ENCODE measurements at places on chromosomes 4 and X.

DNA sequence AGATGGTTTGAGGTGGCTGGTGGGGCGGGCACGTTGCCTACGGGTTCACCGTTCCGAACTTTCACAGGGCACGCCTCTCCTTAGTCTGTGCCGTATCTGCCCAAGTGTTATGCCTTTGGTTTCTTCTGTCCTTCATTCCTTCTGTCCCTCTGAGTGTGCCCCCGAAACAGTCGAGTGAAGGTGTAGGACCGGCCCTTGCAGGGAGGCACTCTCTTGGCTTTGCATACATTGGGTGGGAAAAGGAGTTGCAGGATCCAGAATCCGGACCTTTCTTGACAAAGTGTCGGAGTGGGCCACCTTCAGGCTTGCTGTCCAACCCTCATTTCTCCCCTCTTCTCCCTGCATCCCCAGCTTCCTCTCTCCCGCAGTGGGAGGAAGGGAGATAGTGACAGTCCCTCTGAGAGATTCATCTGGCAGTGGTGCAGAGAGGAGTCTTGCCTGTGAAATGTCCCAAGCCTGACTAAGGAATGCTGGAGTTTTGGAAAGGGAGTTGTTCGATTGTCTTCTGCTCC lies 569 bp downstream of the ARFIP1 start:
- no peak for DNase-seq

GRCh38 chr4:74948236-74948635 lies 15.3 kb downstream of the PARM1 start:
- DNase-seq: no peak

DNA sequence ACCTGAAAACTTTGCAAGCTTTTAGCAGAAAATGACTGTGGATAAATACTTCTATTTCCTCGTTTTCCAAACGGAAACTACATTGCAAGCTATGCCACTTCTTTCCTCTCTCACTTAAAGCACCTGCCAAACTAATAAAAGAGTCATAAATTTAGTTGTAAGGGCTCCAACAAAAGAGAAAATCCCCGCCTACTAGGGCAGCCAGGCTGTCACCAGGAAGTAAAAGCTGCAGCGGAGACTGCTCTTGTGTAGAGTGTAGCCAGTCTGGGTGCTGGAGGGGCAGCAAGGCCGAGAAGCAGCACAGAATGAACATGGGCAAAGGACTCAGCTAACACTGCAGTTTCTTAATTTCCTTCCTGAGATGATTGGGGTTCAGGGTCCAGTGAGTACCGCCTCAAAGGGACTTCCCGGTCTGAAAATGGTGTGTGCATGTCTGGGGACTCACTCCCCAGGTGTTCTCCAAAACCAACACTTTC lies 89.3 kb upstream of the MAML3 start:
- no peak for DNase-seq

GRCh38 chr4:26008737-26009136 lies 94.7 kb downstream of the SMIM20 start:
- no peak for DNase-seq

DNA sequence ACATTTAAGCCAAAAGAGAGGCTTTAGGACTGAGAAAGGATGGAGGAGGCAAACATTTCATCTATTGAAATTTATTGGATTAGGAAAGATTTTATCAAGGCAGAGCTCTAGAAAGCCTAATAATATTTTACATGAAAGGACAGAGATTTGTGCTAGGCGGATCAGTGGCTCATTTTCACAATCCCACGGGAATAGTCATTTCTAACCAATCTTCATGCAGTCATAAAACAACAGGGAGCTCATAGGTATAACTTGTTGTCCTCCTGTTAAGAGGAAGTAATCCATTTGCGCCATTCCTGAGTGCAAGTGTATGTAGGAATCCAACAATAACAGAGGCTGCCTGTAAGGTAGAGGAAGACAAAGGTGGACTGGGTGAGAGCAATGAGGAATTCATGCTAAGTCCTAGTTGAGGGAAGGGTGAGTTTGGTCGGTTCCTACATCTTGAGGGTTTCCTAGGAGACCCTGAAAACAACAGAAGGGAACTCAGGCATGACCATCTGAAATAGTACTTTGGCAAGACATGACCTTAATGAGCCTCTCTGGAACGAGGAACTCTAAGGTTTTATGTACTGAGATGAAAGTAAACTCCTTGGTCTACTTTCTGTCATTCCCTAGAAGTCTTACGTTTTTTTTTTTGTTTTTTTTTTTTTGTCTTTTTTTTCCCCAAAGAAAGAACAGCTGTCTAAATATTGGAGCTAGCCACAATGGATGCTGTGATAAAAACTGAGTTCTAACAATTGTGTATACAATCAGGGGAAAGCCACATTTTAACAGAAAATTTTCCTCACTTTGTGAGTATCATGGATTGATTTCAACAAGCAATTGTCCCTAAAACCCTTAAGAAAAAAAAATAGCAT lies 89.7 kb downstream of the GEMIN8 start:
- DNase-seq: no peak

Data from GM12891 (cell line).